ENCODE measurements at places on chromosomes 3 and 15. TPM values are rescaled to one million over a fixed set of nuclear protein-coding genes. Genes with fewer than 3 reads are reported as not detected.

ZNF662 gene
- 1.1 TPM for total RNA-seq

TEX55 gene
- not detected for total RNA-seq

EPHB1 gene
- total RNA-seq: 0.73 TPM

PRSS50 gene
- total RNA-seq: not detected

SENP5 gene
- total RNA-seq: 34.0 TPM

GPR87 gene
- 1.2 TPM for total RNA-seq

GRCh38 chr3:17583530-17583929, 158.9 kb downstream of the TBC1D5 start:
- no peak for DNase-seq
- no peaks in the 10 kb centered on the region for H3K4me1 ChIP-seq
- H3K27ac ChIP-seq: no peak overlapping the region
- no peak overlapping the region for H3K4me3 ChIP-seq
- no peaks in the 10 kb centered on the region for H3K27me3 ChIP-seq

DNA sequence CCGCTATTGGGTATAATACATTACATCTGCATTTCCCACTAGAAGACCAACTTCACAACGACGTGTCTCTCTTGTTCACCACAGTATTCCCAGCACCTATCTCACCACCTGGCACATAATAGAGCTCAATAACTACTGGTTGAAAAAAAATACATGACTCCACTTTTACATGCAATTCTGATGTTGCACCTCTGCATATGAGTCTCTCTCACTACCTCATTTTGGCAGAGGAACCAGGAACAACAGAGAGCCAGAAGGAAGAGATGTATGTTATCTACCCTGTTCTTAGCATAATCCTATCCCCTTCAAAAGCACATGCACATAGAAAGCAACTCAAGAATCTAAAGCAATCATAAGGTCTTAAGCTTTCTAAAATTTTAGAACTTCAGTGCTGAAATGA, 61.6 kb downstream of the SHQ1 start:
- H3K4me3 ChIP-seq: no peak overlapping the region
- no peaks in the 10 kb centered on the region for H3K4me1 ChIP-seq
- H3K27me3 ChIP-seq: no peaks in the 10 kb centered on the region
- no peak for DNase-seq
- H3K36me3 ChIP-seq: no peaks in the 10 kb centered on the region

DNA sequence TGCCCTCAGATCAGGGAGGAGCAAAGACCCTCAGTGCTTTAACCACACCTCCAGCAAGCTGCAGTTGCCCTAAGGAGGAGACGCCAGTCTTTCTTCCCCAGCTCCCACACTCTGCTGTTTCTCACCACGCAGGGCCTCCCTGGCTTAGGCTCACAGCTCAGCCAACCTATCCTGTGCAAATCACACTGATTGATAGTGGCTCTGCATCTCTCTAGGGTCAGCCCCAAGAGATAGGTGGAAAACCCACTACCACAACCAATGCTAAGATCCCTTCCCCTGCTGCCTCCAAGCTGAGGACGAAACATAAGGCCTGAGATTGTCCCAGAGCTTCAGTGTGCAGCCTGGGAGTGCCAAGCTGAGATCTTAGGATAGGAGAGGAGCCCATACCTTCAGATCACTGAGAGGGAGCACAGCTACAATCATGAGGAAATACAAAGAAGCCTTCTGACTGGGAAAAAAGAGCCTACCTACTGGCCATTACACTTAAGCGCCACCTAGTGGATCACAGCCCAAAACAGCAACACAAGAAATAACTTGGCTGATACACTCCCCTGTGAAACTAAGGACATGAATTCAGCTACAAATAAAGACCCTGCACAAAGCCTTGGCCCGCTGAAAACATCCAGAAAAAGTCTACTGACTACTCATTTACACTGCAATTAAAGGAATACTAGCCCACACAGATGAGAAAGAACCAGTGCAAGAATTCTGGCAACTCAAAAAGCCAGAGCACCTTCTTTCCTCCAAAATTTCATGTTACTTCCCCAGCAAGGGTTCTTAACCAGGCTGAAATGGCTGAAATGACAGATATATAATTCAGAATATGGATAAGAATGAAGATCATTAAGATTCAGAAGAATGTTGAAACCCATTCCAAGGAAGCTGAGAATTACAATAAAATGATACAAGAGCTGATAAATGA, 271.5 kb upstream of the DCBLD2 start:
- H3K4me3 ChIP-seq: no peak overlapping the region
- no peaks in the 10 kb centered on the region for H3K36me3 ChIP-seq
- H3K27ac ChIP-seq: no peak overlapping the region
- peak; percentile 66 for DNase-seq
- no peaks in the 10 kb centered on the region for H3K4me1 ChIP-seq

DNA sequence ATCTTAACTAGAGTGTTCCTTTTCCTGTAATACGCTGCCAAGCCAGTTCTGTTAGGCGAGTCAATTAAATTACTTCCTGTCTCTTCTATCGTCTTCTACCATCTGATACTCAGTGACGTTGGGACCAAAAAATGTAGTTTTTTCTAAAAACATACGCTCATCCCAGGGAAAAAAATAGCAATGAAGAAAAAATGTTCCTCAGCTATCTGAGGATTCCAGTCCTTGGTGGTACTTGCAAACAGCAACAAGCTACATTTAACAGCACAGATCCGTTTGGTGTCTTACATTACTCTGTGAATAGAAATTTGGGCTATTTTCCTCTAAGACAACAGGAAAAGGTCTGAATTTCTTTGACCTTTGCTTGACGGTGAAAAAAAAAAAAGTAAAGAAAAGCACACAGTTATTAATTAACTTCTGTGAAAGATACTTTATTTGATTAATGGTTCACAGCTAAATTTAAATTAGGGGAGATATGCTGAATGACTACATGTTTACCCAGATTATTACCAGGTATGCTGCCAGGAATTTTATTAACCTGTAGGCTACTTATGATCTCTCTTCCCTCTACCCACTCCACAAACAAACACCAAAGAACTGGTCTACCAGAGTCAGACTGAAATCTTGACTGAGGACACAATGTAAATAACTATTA, 254.4 kb upstream of the ZPLD1 start:
- peaks cover 6% of the 10 kb centered on the region for H3K36me3 ChIP-seq
- DNase-seq: no peak
- H3K4me1 ChIP-seq: peaks cover 23% of the 10 kb centered on the region
- no peak overlapping the region for H3K4me3 ChIP-seq

DNA sequence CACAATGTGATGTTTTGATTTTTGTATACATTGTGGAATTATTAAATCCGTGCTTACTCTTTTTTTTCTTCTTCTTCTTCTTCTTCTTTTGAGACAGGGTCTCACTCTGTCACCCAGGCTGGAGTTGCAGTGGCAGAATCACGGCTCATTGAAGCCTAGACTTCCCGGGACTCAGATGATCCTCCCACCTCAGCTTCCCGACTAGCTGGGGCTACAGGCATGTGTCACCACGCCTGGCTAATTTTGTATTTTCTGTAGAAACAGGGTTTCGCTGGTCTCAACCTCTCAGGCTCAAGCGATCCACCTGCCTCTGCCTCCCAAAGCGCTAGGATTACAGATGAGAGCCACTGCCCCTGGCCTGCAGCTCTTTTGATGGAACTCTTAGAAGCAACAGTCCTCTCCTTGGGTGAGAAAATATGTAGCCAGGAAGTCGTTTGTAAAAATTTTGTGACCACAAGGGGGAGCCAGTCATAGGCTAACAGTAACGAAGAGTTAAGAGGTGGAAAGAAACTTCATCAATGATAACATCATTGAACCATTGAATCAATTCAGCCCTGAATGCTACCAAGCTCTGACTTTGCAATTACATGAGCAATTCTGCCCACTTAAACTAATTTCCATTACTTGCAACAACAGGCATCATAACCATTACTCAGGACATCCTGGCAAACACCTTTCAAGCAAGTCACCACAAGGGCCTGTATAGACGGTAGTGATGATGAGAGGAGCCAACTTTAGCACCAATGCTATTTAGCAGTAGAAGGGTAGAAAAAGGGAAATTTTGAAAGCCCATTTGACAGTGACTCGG, 16.7 kb upstream of the CMTM7 start:
- no peaks in the 10 kb centered on the region for H3K36me3 ChIP-seq
- peaks cover 8% of the 10 kb centered on the region for H3K4me1 ChIP-seq
- peak overlapping the region; percentile 53 for H3K27ac ChIP-seq
- DNase-seq: peak; percentile 75
- H3K4me3 ChIP-seq: no peak overlapping the region
- H3K27me3 ChIP-seq: no peaks in the 10 kb centered on the region

GRCh38 chr3:46656778-46657556, 36.5 kb downstream of the ALS2CL start:
- no peak for DNase-seq
- H3K36me3 ChIP-seq: no peaks in the 10 kb centered on the region
- H3K4me1 ChIP-seq: no peaks in the 10 kb centered on the region

GRCh38 chr3:155326244-155326643, 32.8 kb upstream of the STRIT1 start:
- no peaks in the 10 kb centered on the region for H3K36me3 ChIP-seq
- no peaks in the 10 kb centered on the region for H3K27me3 ChIP-seq

- H3K27ac ChIP-seq: no peak overlapping the region
- DNase-seq: no peak
Observed at GRCh38 chr3:118116991-118117390, 917.7 kb downstream of the IGSF11 start.

DNA sequence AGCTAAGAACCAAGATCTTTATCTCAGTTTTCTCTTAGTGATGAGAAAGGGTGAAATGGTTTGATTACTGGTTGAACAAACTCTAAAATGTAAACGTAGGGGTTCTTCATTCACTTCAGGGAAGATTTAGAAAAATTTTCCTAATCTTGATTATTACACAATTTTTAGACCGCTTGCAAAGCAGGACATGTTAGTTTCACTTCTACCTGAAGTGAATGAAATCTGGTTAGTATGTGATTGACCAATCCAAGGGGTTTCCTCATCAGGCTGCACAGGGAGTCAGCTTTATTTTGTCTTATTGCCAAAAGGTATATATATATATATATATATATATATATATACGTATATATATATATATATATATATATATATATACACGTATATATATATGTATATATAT, 740.4 kb downstream of the TUSC7 start:
- no peak for DNase-seq
- no peak overlapping the region for H3K4me3 ChIP-seq
- H3K27ac ChIP-seq: no peak overlapping the region
- no peaks in the 10 kb centered on the region for H3K4me1 ChIP-seq
- no peaks in the 10 kb centered on the region for H3K27me3 ChIP-seq
- H3K36me3 ChIP-seq: no peaks in the 10 kb centered on the region

DNA sequence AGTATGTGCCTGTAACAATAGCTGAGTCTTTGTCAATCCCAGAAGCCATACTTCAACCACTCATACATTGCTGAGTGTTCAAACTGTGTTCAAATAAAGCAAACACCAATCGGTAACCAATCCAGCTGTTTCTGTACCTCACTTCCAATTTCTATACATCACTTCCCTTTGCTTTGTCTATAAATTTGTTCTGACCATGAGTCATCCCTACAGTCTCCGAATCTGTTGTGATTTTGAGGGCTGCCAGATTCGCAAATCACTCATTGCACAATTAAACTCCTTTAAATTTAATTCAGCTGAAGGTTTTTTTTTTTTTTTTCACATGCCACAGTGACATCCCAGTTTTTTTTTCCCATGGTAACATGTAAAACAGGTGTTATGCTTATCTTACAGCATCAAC, 870.3 kb downstream of the NAALADL2 start:
- DNase-seq: no peak
- H3K36me3 ChIP-seq: no peaks in the 10 kb centered on the region
- peaks cover 13% of the 10 kb centered on the region for H3K4me1 ChIP-seq

- no peak overlapping the region for H3K4me3 ChIP-seq
- H3K4me1 ChIP-seq: no peaks in the 10 kb centered on the region
- no peaks in the 10 kb centered on the region for H3K27me3 ChIP-seq
- H3K27ac ChIP-seq: no peak overlapping the region
- no peaks in the 10 kb centered on the region for H3K36me3 ChIP-seq
Observed at GRCh38 chr3:55716611-55717225, 229.6 kb upstream of the WNT5A start.

DNA sequence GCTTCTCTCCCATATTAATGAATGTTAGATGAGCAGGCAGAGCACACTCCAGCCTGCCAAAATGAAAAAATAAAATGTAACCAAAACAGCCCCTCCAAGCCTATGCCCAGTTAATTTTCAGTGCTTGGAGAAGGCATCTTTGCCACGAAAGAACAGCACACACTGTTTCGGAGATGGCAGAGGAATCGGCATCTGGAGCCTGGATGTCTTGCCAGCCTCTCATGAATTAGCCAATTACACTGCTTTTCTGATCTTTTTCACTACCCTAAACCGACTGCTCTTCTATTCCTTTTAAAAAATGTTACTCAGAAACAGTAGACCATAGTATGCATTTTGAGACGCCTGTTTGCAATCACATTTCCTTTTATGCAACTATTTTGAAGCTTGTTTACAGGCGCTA, 249.6 kb downstream of the TLE3 start:
- no peak overlapping the region for H3K4me3 ChIP-seq
- DNase-seq: no peak
- peaks cover 83% of the 10 kb centered on the region for H3K27me3 ChIP-seq
- peaks cover 16% of the 10 kb centered on the region for H3K4me1 ChIP-seq
- H3K27ac ChIP-seq: no peak overlapping the region

Measured in Calu3 (cell line).